MG63 (cell line): ENCODE measurements at places on chromosomes 11 and 22. TPM values are rescaled to one million over a fixed set of nuclear protein-coding genes. Genes with fewer than 3 reads are reported as not detected.

GRCh38 chr22:36351921-36352802, 35.6 kb downstream of the MYH9 start:
- no peak for DNase-seq

GRCh38 chr11:3944198-3944597, 88.7 kb downstream of the STIM1 start:
- no peak for DNase-seq

- DNase-seq = no peak
Measured at GRCh38 chr11:111260811-111261210, 15.3 kb downstream of the POU2AF2 start.

- no peak for DNase-seq
Measured at GRCh38 chr22:42716221-42716620, 4.4 kb downstream of the A4GALT start.

ZBTB44 gene
- total RNA-seq = 17.8 and 18.5 TPM in 2 replicates

DNA sequence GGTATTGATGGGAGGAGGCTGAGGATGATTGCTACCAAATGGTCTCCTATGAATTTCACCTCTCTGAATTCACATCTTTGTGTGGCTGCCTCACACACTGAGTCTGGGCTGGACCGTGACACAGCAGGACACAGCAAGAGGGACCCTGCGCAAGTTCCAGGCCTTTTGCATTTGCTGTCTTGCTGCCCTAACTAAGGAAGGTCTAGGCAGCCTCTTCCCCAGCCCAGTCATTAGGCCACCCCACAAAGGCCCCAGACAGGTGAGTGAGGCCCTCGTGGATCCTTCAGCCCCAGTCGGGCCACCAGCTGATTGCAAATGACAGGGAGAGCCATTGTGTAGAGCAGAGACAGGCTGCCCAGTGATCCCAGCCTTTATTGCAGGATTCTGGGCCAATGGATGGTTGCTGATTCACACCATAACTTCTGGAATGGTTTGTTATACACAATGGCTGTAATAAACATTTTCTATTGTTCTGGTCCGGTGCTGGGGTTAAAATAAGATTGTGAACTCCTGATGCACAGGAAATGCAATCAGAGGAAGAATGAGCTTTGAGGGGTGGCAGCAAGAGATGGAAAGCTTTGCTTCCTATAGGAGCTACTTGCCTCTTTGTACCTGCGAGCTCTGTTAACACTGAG, 28.5 kb upstream of the CSNK2A3 start:
- no peak for DNase-seq

GRCh38 chr11:122578171-122578825, 77.2 kb upstream of the UBASH3B start:
- peak; percentile 7 for DNase-seq

- no peak for DNase-seq
Measured at GRCh38 chr11:2975594-2975993, 16.5 kb downstream of the NAP1L4 start.

PTPN5 gene
- total RNA-seq = 0.05 TPM in 1 of 2 replicates, not detected in the other

NAT10 gene
- total RNA-seq = 52.1 and 96.3 TPM in 2 replicates

GRCh38 chr11:1075341-1075911, 752 bp downstream of the MUC2 start:
- no peak for DNase-seq

DNA sequence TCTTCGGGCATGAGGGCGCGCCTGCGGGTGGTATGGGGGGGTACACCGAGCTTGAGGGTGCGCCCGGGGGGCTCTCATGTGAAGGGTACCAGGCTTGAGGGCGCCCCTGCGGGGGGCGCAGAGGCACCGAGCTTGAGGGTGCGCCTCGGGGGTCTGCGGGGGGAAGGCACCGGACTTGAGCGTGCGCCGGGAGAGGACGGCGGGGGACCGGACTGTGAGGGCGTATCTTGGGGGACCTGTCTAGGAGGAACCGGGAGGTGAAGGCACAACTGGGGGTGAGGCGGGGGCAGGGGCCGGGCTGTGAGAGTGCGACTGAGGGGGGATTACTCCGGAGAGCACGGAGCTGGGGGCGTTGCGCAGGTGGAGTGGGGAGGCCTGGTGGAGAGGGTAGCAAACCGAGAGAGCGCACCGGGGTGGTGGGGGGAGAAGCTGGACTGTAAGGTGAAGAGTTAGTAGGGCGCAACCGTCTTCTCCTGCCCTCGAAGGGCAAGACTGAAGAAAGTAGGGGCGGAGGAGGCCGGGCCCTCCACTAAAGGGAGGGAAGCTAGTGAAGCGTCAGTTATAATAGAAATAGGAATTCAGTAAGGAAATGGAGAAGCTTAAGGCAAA, 1.1 kb upstream of the DDX6 start:
- DNase-seq = no peak

DNA sequence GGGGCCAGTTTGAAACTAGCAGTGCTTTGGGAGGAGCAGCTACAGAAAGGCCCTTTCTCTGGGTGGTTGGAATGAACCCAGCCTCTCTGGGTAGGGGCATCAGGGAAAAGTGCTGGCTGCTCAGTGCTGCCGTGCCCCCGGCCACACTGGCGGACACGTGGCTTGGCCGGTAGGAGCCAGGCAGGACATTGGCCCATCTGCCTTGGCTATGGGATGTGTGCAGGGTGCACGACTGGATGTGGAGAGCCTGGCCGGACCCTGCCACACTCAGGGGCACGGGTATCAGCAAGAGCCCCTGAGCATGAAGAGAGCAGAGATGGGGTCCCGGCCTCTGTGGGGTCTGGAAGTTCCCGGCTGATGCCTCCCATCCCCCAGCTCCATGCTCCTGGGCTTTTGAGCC, 46.6 kb downstream of the TPCN2 start:
- no peak for DNase-seq

GRCh38 chr22:37054056-37054395, 2.5 kb downstream of the KCTD17 start:
- DNase-seq = no peak

SEC14L2 gene
- total RNA-seq = 16.3 and 30.2 TPM in 2 replicates

LUZP2 gene
- total RNA-seq = 0.39 and 1.5 TPM in 2 replicates

DNA sequence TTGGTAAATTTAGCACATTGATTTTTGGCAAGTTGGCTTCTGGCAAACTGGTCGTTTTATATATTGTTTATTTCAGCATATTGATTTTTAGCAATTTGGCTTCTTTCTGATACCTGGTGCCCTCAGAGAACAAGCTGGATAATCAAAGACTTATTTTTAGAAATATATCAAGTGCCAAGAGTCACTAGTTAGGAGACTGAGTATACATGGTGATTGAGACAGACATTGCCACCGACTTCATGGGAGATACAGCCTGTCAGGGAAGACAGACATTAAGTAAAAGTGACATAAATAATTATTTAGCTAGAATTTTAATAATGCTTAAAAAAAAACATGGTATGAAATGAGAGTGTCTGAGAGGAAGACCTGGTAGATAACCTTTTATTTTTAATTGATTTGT, 242.3 kb upstream of the MTNR1B start:
- DNase-seq = no peak

DNA sequence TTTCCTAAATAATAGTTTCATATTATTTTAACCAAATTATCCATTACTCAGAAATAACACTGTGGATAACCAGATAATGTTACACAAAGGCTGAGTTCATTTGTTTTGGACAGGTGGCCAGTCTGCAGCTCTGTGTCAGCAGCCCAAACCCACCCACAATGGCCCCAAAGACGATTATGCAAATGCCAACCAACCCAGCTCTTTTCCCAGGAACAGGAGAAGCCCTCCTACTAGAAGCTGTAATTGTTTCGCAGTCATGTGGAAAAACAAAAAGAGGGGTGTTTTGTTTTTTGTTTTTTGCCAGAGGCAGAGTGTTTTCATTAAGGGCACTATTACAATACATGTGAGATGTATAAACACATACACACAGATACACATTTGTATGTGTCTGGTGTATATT, 102.1 kb downstream of the FCHSD2 start:
- DNase-seq = no peak

CBX7 gene
- 7.9 and 13.6 TPM in 2 replicates for total RNA-seq

GRCh38 chr11:33719587-33719986, 16.6 kb downstream of the CD59 start:
- DNase-seq = no peak

DNA sequence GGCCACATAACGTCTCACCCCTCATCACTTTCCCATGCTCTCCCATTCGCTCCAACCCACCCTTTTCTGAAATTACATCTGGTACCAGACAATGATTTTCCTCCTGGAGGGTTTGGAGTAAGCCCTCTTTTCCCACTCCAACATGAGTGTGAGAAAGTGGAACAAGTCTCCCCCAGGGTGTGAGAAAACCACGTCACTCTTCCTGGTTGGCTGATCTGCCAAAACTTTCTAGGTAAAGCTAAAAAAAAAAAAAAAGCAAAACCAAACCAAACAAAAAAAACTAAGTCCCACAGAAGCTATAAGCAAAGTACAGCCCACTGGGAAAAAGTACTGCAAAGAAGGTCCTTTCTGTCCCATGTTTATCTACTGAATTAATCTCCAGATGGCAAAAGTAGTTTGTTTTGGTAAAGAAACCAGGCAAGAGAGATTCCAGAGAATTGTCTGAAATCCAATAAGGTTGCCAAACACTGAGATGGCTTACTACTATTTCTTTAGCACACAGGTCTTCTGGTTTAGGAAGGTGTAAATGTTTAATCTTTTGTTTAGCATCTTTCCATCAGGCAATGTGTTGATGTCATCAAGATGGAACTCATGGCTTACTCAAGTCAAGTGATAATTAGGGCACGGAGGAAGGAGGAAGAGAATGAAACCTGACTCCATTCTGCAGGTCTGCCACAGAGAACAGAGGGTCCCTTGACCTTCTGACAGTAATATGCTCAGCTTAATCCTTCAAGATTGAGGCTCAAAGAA, 395.6 kb downstream of the LARGE1 start:
- DNase-seq = no peak

VWCE gene
- total RNA-seq = not detected in 2 replicates

DNA sequence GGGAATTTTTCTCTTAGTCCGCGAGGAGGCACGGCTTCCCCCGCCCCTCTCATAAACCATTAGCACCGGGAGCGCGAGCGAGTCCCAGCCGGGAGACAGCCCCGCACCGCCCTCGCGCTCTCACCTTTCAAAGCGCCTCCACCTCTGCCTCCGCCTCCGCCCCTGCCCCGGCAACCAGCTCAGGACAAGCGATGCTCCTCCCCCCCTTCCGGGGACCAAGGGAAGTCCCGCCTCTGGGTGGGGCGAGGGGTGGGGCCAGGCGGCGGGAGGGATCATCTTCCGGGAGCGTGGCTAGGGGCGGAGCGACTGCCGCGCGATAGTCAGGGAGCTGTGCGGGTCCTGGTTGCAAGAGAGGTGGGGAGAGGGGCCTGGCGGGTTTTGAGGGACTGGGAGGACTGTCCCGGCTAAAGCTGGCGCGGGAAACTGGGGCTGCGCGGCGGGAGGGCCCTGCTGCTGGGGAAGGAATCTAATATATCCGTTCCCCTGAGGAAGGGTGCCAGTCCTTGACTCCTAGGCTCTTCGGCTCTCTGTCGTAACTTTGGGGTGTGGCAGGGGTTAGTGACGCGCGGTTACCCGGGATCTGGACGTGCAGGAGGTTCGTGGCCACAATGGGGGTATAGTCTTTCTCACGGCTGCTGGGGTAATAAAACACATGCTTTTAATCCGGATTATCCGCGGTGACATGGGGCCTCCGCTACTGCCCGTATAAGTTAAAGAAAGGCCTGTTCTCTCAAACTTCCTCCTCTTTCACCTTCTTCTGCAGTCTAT, at the start of the genes CCDC82 and JRKL:
CCDC82 (minus strand) TSS at position 193 of the 768 bp plus-strand sequence. CDS start 5,165 bp downstream, outside the sequence.
JRKL (plus strand) TSS at position 294 of the 768 bp plus-strand sequence. CDS start 637 bp downstream, outside the sequence.
- DNase-seq = peak; percentile 96

- no peak for DNase-seq
Measured at GRCh38 chr11:67406420-67406968, 2.6 kb downstream of the TBC1D10C start.

DNA sequence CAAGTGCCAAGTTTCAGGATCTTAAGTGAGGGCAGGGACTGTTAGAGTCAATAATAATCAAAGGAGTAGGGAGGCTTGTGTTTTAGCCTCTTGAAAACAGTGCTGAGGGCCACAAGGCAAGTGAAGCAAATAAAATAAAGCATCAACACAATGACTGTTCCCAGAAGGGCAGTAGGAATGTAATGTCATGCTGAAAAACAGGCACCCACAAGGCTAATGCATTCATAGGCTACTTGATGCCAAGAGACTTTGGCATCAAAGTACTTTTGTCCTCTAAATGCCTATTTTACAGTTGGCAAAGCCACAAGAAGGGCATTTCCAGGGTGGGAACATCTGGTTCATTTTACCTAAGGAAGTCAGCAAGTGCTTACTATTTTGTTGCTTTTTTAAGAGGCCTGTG, 22.9 kb downstream of the RAB39A start:
- no peak for DNase-seq

FOLR2 gene
- not detected in 2 replicates for total RNA-seq

INPPL1 gene
- 25.6 and 51.8 TPM in 2 replicates for total RNA-seq

GRCh38 chr22:20673295-20674195, 100.4 kb upstream of the SERPIND1 start:
- DNase-seq = no peak

CEP126 gene
- total RNA-seq = 0.35 and 0.40 TPM in 2 replicates

DNA sequence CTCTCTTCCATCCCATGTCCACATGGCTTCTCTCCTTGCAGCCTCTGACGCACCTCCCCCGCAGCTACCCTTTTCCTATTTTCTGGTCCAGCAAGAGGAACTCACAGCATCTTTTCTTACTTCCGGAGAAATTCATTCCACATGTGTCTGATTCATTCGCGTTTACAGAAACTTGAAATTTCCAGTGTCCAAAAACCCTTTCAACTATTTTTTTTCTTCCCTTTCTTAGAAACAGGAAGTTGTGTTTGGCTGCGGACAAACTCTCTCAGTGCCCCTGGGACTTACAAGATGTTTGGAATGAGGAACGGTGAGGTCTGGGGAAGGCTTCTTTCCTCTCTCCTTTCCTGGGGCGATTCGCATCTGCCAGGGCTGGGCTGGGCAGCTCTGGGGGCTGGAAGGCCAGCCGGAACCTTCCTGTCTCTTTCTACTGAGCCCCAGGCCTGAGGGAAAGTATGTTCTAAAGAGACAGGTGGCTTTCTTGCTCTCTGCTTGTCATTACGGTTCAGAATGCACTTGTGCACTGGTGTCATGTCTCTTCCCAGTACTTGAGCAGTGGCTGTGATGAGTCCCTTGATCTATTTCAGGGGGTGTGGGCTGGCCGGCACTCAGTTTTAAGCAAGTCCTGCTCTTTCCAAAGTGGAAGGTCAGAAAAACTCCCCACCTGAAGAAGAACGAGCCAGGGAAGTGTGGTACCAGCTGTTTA, 27.5 kb downstream of the ADAMTS8 start:
- DNase-seq = peak; percentile 63

- no peak for DNase-seq
Measured at GRCh38 chr11:73394416-73395296, 18.5 kb downstream of the RELT start.

DNA sequence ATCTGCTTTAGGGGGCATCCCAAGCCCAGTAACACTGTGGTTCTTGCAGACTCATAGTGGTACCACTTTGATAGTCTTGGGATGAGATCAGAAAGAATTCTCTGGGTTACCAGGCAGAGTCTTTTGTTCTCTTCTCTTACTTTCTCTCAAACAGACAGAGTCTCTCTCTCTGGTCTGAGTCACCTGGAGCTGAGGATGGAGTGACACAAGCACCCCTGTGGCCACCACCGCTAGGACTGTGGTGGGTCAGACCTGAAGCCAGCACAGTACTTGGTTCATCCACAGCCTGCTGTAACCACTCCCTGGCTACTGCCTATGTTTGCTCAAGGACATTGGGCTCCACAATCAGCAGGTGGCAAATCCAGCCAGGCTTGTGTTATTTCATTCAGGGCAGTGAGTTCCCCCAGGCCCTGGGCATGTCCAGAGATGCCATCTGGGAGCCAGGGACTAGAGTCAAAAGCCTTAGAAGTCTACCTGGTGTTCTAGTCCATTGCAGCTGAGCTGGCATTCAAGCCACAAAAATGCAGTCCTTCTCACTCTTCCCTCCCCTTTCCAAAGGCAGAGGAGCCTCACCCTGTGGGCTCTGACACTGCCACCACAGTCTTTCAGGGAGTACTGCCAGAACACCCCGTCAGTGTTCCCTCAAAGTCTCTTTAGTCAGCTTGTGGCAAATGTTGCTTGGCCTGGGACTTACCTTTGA, 29.9 kb downstream of the ENDOD1 start:
- no peak for DNase-seq
